NCI-H1694 treated with DMSO at 0.1 percent for 48 hours (cell line): ENCODE measurements at places on chromosomes 1 and 21.

GRCh38 chr1:33182896-33183295, 1.1 kb upstream of the TRIM62 start:
- no peak for DNase-seq

DNA sequence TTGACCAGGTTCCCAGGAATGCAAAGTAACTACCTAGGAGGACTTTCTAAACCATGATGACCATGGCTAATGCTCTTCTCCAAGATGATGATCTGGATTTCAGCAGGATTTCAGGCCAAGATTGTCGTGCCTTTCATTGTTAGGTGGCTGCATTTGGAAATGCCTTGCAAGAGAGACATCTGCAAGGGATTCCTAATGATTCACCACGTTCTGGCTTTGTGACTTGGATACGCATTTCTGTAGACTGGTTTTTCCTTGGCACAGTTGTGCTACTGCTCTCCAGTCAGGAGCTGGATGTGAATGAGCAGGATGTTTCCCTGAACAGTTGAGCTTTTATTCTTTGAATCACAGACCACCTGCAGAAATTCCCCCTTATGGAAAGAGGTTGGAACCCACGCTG, 212.4 kb downstream of the BACH1 start:
- no peak for DNase-seq

- no peak for DNase-seq
Observed at GRCh38 chr1:92701147-92701546, 83.8 kb downstream of the EVI5 start.

DNA sequence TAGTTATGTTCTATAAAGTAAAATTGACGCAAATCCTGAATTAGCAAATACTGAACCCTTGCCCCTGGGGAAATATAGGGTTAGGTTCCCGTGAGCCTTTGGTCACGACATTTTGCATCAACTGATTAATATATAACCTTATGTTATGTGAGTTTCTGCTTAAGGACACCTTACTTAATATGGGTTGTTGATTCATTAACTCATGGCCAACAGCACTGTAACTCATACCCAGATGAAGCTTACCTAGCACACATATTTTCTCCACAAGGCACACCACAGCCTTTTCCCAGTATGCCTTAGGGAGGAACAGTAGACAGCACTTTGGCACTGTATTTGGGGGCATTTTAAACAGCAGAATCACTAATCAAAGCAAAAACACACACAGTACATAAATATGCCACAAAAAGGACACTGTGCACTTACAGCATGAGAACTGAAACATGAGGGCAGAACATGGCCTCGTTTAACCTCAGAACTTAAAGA, 15.1 kb downstream of the INAVA start:
- DNase-seq = no peak

DNA sequence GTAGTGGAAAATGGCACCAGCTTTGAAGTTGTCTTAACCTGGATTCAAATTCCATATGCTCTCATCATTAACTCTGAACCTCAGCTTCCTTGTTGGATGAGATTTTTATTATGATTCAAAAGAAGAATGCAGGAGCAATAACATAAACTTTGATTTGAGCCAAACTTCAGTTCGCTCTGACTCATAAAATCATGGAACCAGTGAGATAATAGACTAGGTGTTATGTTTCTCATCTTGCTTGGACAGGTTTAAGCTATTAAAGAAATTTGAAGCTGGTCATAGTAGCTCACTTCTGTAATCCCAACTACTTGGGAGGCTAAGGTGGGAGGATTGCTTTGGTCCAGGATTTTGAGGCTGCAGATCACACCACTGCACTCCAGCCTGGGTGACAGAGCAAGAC, 172.8 kb downstream of the CLEC20A start:
- no peak for DNase-seq

DNA sequence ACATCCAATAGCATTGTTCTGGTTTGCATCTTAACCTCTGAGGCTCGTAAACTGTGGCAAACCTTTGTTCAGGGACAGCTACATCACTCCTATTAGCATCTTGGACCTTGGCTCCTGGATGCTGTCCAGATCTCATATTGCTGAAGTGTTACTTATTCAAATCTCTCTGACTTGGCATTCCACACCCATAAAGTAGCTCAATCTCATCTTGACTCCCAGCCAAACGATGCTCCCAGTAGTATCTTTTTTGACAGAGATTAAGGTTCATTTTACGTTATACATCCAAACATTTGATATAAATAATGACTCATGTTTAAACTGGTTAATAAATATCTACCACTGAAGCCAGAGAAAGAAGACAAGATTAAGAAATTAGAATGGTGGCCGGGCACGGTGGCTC, 4.4 kb upstream of the FLVCR1 start:
- DNase-seq = no peak

GRCh38 chr21:33199516-33200217, 30.1 kb upstream of the IFNAR2 start:
- peak; percentile 97 for DNase-seq

- no peak for DNase-seq
Observed at GRCh38 chr21:17950591-17950990, 131.4 kb upstream of the C21orf91 start.

DNA sequence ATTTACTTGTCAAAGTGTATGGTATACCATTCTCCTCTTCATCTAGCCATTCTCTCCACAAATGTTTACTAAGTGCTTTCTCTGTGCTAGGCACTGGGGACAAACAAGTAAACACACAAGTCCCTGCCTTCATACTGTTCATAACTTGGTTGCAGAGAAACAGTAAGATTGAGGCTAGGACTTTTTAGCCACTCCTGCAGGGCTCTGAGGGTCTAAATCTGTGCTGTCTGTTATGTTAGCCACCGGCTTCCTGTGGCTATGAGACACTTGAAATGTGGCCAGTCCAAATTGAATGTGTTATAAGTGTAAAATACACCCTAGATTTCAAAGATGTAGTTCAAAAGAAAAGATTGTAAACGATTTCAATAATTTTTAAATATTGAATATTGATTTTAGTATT, 50.2 kb downstream of the AZIN2 start:
- no peak for DNase-seq

DNA sequence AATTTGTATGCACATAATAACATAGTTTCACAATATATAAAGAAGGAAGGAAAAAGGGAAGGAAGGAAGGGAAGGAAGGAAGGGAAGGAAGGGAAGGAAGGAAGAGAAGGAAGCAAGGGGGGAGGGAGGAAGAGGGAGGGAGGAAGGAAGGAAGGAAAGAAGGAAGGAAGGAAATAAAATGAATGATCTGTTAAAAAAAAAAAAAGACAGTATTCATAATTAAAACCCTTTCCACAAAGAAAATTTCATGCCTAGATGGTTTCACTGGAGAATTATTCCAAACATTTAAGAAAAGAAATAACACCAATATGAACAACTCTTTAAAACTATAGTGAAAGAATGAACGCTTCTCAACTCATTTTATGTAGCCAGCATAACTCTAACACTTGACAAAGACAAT, 44.8 kb downstream of the CDKN2C start:
- no peak for DNase-seq

GRCh38 chr1:53442299-53442698, 16.9 kb upstream of the DMRTB1 start:
- no peak for DNase-seq

- no peak for DNase-seq
Observed at GRCh38 chr1:219772265-219773036, 155.9 kb downstream of the SLC30A10 start.

DNA sequence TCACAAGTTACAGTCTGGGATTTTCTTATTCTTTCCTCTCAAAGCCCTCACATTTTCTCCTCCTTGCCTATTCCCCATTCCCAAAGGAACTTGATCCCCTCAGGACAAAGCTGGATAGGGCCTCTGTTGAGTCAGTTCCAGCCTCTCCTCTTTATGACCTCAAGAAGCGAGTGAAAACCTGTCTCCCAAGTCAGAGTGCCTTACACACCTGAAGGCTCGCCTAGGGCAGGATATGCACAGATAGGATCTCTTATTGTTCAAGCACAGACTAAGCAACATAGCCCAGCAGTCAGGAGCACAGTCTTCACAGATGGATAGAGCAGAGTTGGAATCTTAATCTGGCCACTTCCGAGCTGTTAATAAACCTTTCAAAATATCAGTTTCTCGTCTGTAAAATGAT, 60.8 kb upstream of the PRRC2C start:
- DNase-seq = no peak

- no peak for DNase-seq
Observed at GRCh38 chr1:230250666-230251065, 175.5 kb downstream of the PGBD5 start.

DNA sequence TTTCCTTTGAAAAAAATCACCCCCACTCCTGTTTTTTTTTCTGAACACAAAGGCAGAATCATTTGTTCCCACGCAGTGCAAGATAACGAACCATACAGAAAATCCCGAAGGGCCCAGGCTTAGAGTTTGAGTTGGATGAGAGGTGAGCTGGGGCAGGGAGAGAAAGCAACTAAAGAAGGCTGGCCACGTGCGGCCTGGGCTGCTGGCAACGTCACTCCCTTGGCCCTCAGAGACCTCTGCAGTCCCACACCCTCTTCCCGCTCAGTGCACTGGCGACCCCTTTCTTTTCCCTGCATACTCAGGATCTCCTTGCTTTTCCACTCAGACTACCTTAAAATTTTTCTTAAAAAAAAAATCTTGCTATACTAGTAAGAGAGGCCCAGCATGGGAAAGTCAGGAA, 28.2 kb upstream of the CRNN start:
- DNase-seq = no peak
